Activated T-cell treated with anti-CD3 and anti-CD28 coated beads for 4 hours (primary cell): ENCODE measurements at places on chromosomes 3 and 15.

- DNase-seq, result no peak
Observed at GRCh38 chr15:64156652-64157331, 5.3 kb downstream of the SNX22 start.

DNA sequence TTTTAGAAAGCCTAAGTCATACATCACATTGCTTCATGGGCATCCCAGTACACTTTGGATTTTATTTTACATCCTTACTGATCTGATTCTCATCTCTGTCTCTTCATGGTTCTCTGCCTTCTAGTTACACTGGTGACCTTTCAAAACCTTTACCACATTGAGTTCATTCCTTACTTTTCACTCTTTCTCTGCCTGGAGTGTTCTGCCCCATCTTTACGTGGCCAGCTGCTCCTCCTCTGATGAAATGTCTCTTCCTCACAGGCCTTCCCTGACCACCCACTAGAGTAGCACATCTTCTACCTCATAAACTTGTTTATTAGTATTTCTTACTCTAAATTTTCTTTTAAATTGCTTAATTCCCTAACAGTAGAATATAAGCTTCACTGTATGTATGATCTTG lies 17.7 kb downstream of the CTNNB1 start:
- no peak for DNase-seq

DNA sequence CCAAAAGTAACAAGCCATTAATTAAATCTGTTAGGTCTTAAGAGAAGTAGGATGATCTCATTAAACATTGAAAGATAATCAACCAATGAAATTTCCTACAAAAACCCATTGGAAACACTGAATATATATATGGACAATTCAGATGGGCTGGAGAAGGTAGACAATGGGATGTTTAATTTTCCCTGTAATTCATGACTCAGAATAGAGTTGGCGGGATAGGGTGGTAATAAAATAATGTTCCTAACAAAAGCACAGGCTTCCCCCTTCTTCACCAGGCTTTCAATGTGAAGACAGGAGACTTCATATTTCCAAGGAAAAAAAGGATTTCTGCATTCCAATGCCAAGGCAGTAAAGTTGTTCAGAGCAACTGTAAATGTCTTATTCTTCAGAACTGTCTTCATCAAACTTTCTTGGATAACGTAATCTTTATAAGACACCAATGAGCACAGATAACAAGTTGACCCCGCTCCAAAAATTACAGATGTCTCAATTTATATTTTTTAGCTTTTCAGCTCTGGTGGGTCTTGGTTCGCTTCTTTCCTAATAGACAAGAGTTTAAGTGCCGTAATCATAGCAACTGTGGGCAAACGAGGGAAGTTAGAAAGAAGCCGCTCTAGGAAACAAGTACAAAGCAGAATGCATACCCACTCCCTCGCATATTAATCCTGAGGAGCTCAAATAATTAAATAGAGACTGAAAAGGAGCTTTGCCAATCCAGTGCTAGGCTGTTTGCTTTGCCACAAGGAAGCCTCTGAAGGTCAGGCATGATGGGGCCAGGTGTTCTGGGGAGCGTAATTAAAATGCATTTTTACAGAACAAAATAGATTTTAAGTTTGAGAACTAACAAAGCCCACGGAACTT lies 377.0 kb downstream of the FOXP1 start:
- DNase-seq, result no peak

- no peak for DNase-seq
Observed at GRCh38 chr3:182708810-182709209, 84.5 kb upstream of the ATP11B start.

- DNase-seq, result no peak
Observed at GRCh38 chr3:141191097-141191749, 40.4 kb upstream of the PXYLP1 start.

GRCh38 chr3:38089163-38089562 lies 47.8 kb downstream of the ACAA1 start:
- DNase-seq, result no peak

DNA sequence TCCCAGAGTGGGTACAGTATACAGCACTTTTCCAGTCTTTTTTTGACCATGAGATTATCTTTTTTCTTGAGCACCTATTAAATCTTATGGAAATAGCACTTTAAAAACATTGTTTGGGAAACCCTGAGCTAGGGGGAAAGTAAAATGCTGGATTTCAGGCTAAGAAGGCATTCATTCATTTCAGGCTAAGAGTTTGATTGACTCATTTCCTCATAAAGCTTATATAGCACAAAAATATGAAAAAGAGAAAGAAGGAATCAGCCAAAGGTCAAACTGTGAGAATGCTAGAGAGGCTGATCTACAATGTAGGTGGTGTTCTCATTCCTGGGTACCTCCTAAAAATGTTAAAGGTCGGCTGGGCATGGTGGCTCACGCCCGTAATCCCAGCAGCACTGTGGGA lies 10.5 kb downstream of the TTC23 start:
- DNase-seq, result no peak

GRCh38 chr3:120196812-120197211 lies 88.2 kb downstream of the GPR156 start:
- DNase-seq, result no peak

DNA sequence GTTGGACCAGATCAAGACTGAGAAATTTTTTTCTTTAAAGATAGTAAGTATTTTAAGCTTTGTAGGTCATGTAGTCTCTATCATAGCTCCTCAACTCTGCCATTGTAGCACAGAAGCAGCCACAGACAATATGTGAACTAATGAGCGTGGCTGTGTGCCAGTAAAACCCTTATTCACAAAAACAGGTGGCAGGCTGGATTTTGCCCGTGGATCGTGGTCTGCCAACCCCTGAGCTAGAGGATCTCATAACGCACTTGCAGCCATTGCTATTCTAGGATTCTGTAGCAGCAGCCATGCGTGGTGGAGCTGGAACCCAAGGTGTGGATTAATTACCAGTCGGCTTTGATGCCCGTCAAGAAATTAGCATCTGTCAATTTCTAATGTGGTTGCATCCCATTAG lies 68.7 kb upstream of the PLXNA1 start:
- no peak for DNase-seq

DNA sequence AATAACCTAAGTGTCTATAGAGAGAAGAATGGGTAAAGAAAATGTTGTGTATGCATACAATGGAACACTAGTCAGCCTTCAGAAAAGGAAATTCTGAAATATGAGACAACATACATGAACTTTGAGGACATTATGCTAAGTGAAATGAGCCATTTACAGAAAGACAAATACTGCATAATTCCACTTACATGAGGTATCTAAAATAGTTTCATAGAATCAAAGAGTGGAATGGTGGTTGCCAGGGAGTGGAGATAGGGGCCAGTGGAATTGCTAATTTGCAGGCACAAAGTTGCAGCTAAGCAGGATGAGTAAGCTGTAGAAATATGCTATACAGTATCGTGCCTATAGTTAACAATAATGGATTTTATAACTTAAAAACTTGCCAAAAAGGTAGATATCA lies 779.6 kb upstream of the ARPP21 start:
- no peak for DNase-seq
